NCI-H774 (cell line): ENCODE measurements at places on chromosomes 11 and 22.

- no peak for DNase-seq
These were observed 196.9 kb upstream of the SEZ6L start for GRCh38 chr22:25972397-25972796.

GRCh38 chr11:7490054-7490453 lies 4.7 kb downstream of the OLFML1 start:
- DNase-seq = no peak

GRCh38 chr22:43542681-43543521 lies 131.1 kb downstream of the MPPED1 start:
- DNase-seq = no peak

- DNase-seq = no peak
These were observed 51.3 kb downstream of the TUG1 start for GRCh38 chr22:31020334-31020733.

- DNase-seq = no peak
These were observed 4.7 kb downstream of the DGCR8 start for GRCh38 chr22:20084547-20085413.

DNA sequence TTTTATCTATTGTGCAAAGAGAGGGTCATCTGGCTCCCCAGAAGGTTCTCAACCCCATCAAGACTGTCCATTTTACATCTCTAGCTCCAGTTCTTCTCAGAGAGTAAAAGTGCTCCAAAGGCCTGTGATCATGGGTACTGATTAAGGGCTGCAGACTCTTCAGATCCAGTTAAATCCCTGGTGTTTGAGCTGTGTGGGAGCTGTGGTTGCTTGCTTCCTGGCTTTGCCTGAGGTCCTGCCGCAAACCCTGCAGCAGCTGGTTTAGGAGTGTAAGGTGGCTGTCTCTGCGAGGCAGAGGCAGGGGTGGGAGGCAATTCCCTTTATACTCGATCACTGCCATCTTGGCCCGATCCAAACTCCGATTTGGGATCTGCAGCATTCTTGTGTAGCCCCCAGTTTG lies 1.2 kb downstream of the MRPL17 start:
- DNase-seq = no peak

DNA sequence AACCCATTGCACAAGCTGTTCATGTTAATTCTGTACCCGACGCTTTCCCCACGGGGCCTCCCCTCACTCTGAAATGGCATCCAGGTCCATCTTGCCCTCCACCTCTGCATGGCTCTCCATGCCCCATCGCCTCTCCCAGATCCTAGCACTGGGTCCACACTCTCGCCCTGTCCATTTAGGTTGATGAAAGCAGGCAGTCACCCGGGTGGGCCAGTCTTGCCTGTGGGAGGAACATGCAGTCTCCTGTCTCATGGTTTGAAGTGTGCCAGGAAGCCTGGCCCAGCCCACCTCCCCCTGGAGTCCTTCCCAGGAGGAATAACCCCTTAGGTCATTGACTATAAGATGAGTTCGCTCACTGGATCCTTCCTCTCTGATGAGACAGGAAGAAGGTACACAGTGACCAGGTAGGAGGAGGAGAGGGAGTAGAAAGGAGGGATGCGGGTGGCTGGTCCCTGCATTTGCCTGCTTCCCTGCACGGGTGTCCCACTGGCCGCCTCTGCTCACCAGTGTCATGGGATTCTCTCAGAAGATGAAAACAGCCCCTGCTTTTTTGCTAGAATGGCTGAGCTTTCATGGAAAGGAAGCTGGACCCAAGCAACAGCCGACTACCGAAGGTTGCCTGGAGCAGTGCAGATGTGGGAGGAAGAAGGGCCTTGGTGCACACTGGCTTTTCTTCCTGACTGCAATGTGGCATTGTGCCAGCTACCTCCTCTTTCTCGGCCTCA lies 6.8 kb downstream of the TMEM121B start:
- DNase-seq = no peak

DNA sequence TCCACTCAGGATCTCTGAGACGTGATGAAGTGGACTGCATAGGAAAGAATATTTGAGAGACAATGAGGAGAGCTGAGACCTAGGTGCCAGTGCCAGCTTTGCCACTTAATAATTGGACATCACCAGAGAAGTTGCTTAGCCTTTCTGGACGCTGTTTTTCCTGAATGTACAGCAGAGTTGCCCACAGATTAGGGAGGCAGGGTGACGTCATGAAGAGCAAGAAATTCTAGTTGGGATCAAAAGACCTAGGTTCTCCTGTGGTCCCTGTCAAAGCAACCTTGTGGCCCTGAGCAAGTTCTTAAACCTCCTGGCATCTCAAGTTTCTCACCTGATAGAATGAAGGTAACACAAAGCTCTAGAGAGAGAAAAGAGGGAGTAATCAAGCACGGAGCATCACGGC lies 174.6 kb upstream of the TENM4 start:
- no peak for DNase-seq

DNA sequence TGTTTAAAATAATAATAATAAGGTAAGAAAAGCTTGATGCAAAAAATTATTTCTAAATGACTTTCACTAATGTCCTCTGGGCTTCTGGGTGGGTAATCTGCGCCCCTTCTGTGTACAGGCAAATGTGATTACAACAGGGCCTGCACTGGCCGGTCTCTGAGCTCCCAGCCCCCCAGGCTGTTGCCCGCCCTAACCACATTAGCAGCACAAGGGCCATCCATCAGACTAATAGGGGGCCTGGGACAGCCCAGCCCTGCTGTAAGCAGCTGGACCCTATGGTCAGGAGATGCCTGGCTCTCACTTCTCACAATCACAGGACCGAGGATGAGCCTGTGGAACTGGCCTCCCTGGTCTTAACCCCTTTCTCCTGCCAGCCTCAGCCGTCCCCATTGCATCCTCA lies 388.4 kb downstream of the BUD13 start:
- no peak for DNase-seq

DNA sequence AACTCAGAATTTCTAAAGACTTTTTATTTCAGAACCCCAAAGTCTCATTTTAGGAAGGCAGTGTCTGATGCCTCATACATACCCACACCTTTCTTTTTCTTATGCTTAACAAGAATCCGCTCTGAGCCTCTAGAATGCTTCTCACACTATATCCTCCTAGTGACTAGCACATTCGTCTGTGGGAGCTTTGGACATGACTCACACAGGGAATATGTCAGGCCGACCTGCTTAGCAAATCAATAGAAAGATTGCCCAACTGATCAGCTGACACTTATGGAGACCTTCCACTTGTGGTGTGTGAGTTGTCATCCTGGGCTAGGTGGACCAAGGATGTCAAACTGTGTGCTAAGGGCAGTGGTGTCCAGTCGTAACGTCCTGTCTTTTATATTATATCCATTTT lies 129.9 kb upstream of the TTC12 start:
- no peak for DNase-seq

GRCh38 chr11:93017821-93018690 lies 48.6 kb downstream of the MTNR1B start:
- no peak for DNase-seq

- no peak for DNase-seq
These were observed 71.7 kb upstream of the EED start for GRCh38 chr11:86172894-86173293.

DNA sequence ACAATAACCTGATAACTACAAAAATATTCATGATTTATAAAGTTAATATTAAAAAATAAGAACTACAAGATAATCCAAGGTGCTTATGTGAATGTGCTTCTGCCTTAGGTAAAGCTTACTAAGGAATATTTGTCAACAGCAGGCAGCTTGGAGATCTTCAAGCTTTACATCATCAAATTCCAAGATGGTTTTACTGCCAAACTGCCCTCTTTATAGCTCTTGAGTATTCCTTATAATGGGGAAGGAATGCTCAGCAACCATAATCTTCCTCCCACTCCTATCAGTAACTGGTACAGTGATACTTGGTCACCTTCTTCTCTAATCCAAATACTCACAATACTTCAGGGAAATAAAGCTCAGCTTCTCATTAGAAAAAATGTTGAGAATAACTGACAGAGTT lies 30.1 kb downstream of the SBF2 start:
- no peak for DNase-seq

GRCh38 chr11:95076416-95076815 lies 9.7 kb downstream of the SRSF8 start:
- peak; percentile 6 for DNase-seq

- no peak for DNase-seq
These were observed 36.9 kb downstream of the CSRP3 start for GRCh38 chr11:19164881-19165280.

DNA sequence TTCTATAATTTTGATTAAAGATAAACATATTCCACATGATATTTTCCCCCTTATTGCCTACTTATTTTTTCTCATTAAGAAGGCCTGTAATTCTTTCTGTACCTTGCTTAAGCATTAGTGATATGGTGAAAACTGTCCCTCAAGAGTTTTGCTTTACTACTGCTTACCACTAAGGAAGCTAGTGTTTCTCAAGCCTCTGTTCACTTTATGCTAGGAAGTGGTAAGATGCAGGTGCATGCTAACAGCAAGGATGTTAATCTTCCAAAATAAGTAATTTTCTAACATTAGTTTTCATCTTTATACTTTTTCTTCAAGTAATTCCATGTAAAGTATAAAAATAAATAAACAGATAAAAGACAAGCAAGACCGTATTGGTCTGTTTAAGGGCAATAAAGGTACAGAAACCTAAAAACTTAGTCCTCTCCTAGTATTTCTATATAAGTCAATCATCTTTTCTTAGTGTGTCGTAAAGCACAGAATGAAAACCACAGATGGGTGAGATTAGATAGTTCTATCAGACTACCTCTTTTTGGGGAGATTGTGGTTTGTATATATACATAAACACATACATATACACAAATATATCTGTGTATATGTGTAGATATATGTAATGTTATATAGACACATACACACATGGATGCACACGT lies 731.0 kb upstream of the CNTN5 start:
- DNase-seq = no peak

GRCh38 chr11:126011265-126011664 lies 51.4 kb downstream of the CDON start:
- no peak for DNase-seq

- DNase-seq = no peak
These were observed 860 bp downstream of the TMEM184B start for GRCh38 chr22:38271927-38272372.

DNA sequence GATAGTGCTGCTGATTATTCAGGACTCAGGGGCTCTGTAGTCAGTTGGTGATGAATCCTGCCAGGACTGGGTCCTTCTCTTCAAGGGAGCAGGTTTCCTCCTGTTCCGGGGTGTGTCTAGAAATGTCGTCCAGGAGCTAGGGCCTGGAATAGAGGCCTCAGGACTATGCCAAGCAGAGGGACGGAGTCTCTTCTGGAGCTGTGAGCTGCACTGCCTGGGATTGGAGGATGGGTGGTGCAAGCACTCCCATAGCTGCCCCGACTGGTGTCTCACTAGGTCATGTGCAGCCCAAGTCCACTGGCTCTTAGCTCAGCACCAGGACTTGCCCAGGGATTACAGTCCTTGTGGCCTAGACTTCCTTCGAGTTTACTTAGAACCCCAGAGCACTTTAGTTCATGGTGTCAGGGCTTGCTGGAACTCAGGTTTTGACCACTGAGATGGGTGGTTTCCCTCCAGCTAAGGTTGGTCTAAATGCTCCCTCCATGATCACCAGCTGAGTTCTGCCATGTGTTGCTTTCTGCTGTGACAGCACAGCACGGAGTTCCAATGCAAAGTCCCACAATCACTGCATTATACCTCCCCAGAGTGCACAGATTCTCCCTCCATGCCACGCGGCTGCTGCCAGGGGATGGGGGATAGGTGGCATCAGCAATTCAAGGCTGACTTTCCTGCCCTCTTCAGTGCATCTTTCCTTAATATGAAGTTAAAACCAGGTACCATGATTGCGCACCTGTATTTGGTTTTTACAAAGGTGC lies 42.6 kb upstream of the SHANK2 start:
- DNase-seq = no peak

DNA sequence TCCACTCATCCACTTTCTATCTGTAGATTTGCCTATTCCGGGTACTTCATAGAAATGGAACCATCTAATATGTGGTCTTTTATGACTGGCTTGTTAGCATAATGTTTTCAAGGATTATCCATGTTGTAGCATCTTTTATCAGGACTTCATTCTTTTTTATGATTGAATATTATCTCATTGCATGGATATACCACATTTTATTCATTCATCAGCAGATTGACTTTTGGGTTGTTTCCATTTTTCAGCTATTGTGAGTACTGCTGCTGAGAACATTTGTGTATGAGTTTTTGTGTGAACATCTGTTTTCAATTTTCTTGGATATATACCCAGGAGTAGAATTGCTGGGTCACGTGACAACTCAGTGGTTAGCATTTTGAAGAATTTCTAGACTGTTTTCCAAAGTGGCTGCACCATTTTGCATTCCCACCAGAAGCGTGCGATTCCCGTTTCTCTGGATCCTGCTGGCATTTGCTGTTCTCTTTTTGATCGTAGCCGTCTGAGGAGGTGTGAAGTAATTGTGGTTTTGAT lies 8.9 kb downstream of the DERL3 start:
- DNase-seq = no peak

GRCh38 chr11:9606809-9607510 lies 33.5 kb downstream of the WEE1 start:
- DNase-seq = no peak

DNA sequence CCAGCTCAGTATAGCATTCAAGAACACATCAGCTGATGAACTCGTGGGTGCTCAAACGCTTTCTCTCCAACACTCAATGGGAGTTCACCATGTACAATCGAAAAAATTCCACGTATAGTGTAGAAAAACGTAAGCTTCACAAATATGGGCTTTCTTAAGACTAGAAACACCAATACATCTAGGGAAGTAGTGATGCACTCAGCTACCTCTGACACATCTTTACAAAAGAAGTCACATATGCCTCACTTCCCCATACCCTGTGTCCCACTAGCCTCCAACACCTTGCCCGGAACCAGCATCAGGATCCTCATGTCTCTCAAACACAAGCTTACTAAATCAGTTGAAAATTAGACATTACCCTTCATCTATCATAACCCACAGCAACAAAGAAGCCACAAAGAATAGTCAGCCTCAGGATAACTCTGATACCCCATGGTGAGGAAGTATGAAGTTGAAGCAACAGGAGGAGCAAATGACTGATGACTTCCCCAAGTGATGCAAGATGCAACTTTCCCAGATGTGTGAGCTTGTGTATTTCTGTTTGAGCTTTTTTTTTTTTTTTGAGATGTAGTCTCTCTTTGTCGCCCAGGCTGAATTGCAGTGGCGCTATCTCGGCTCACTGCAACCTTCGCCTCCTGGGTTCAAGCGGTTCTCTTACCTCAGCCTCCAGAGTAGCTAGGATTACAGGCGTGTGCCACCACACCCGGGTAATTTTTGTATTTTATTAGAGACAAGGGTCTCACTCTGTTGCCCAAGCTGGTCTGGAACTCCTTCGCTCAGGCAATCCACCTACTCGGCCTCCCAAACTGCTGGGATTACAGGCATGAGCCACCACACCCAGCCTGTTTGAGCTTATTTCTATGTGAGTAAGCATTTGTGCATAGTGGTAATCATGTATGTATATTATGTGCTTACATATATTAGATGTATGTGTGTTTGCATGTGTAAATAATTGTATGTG lies 8.5 kb upstream of the DENND5A start:
- DNase-seq = no peak

DNA sequence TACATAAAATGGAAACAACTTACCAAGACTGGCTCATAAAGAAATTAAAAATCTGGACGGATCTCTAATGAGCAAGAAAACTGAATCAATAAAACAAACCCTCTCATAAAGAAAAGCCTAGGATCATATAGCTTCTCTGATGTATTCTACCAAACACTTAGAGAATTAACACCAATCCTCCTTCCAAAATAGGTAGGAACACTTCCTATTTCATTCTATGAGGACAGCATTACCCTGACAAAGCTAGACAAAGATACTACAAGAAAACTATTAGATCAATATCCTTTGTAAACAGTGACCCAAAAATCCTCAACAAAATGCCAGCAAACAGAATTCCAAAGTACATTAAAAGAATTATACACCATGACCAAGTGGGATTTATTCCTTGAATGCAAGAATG lies 52.9 kb upstream of the CLTCL1 start:
- no peak for DNase-seq

GRCh38 chr11:107359701-107360100 lies 97.9 kb downstream of the CWF19L2 start:
- DNase-seq = no peak
